AML-193 (cell line): ENCODE measurements at places on chromosomes 5 and 9.

DNA sequence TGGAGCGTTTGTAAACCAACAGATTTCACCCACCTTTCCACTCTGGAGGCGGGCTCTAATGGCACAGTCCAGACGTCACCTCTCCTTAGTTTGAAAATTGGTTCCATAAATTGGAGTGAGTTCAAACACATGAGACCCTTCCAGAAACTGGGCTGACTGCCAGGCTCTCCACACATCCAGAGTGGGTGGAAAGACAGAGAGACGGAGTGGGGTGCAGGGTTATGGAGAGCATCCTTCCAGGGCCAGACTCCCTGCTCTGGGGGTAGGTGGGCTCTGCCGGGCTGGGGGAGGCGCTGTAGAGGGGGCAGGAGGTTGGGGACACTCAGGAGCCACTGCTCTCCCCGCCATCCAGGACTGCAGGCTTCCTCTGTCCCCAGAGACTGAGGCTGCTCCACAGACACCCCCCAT, 104.7 kb upstream of the PHYKPL start:
- no peak for DNase-seq

GRCh38 chr9:94108584-94108983, 24.3 kb downstream of the PTPDC1 start:
- DNase-seq = no peak

GRCh38 chr9:15831384-15831783, 278.5 kb downstream of the CCDC171 start:
- DNase-seq = no peak

- DNase-seq = peak; percentile 70
These were observed 420 bp downstream of the BOD1 start for GRCh38 chr5:173615884-173616576.

- DNase-seq = no peak
These were observed 9.5 kb upstream of the IL3 start for GRCh38 chr5:132050661-132051552.

DNA sequence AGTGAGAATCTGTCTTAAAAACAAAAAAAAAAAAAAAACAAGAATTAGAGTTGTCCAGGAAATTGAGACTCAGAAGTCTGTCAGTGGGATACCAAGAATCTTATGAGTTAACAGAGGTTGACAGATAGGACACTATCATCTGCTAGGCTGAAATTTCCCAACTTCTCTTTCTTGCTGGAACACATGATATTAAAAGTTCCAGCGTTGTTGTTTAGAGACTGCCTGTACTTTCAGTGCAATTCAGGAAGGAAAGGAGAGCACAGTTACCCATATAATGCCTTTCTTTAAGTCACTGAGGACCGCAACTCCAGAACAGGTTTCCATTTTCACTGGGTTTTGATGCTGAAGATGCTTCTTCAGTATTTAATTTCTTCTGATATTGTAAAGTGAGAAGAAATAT, 13.5 kb downstream of the TRPM6 start:
- no peak for DNase-seq

GRCh38 chr9:15206903-15207696, 99.9 kb downstream of the TTC39B start:
- no peak for DNase-seq

GRCh38 chr9:109074236-109074889, 45.4 kb downstream of the TMEM245 start:
- DNase-seq = peak; percentile 24

GRCh38 chr5:120614531-120615180, 150.6 kb downstream of the PRR16 start:
- DNase-seq = no peak

DNA sequence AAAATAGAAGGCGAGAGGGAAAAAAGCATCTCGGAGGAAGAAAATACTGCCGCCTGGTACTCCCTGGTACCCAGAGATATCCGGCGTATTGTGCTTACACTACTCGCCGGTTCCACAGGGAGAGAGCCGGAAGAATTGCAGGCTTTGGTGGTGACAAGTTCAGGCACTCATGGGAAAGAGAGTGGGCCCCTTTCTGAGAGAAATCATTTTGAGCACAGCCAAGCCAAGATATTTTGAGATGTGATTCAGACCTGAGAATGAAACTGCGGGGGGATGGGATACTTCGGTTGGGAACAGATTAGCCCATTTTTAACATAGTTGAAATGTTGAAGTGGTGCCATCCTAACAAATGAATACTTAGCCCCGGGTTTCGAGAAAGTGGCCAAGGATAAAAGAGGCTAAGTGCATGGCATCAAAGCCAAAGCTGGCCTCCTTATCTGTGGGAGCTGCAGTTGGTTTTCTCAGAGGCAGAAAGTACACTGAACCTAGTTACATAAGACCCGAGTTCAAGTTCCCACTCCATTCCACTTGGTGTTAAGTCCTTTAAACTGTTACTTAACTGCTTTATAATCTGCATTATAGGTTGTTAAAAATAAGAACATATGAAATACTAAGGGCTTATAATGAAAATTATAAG, 62.7 kb downstream of the SLC1A3 start:
- no peak for DNase-seq

DNA sequence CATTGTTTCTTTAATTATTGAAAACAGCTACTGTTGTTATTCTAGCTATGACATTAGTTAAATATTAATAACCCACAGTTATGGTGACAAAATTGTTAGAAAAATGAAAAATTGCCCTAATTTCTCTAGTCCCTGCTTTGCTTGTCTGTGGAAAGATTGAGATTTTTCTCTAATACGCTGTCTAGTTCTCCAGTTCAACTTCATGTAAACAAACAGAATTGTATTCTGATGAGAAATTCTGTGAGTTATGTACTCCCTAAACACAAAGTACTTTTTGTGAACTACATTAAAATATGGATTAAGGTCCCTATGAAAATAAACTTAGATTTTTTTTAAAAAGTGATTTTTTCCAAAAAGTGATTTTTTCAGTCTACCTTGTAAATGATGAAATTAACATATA, 8.7 kb downstream of the SLF1 start:
- no peak for DNase-seq

DNA sequence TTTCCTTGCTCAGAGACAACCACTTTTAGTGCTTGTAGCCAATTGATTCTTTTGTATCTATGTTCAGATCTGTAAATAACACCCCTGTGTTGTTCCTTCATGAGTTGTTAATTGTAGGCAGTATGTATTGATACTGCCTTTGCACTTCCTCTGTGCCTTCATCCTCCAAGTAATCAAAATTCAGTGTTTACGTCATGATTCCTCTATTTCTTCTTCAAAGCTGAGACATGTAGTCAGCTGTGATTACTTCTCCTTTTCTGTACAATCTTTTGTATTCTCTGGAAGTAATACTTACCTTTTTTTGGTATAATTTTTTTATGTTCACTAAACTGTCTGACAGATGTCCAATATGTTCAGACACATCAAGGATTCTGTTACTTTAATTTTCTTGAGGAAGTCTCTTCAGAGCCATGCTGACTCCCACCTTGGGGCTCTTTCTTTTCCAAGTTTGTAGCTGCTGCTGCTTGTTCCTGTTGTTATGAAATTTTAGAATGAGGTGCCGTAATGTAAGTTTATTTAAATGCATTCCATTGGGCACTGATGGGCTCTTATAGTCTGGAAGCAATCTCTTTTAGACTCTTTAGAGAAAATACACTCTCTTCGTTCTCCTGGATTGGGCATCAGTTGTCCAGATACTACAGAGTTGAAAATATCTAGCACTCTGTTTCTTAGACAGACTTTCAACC, 30.5 kb upstream of the LRRC70 start:
- DNase-seq = peak; percentile 12

DNA sequence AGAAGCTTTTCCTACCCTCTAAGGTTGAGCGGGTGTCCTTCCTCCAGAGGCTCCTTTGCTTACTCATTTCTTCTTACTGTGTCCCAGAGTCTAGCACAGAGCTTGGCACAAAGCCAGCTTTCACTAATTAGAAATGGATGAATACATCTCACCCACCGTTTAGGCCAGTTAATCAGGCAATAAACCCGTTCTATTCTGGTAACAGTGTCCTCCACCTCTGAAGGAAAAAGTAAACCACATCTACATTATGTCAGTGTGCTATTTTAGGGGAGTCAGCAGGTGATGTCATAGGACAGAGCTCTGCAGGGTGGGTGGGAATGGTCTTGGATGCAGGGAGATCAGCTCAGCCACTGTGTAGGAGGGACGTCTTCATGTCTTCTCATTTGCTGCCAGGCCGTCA, 109.2 kb downstream of the OSTF1 start:
- DNase-seq = no peak

- DNase-seq = no peak
These were observed 20.9 kb upstream of the SYNPO start for GRCh38 chr5:150619359-150620230.

GRCh38 chr9:131480258-131480657, 22.5 kb upstream of the POMT1 start:
- DNase-seq = no peak

DNA sequence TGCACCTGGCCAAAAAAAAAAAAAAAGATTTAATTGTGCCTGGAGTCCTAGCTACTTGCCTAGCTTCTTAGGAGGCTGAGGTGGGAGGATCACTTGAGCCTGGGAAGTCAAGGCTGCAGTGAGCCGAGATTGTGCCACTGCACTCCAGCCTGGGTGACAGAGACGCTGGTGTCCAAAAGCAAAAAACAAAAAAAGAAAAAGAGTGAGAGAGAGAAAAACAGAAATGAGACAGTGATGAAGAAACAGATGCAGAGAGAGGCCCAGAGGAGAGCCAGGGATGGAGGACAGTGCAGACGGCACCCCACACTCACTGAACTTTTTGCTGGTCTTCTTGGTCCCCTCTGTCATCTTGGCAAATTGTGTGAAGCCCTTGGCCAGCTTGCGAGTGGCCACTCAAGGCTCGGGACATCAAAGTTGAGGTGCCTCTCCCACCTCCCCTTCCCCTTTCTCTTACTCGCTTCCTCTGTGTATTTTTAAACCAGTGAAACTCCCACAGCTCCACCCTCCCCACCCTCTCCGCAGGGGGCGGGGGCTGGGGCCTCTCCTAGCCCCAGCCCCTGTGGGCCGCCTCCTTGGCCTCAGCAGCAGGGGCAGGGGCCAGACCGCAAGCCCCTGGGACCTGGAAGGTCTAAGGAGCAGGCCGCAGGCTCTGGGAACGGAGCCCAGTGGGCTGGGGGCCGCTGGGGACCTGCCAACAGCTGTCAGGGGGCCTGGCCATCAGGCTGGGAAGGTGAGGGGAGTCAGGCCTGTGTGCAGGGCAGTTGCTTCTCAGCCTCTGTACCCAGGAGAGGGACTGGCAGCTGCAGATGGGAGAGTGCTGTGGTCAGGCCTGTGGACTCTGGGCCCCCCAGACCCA, at the start of gene SH2D3C:
TSS of gene SH2D3C (minus strand) at position 387 of the 856 bp plus-strand sequence. CDS start at position 348, 39 bp downstream.
- DNase-seq = no peak

GRCh38 chr9:89807682-89808075, 202.9 kb downstream of the GADD45G start:
- DNase-seq = no peak

DNA sequence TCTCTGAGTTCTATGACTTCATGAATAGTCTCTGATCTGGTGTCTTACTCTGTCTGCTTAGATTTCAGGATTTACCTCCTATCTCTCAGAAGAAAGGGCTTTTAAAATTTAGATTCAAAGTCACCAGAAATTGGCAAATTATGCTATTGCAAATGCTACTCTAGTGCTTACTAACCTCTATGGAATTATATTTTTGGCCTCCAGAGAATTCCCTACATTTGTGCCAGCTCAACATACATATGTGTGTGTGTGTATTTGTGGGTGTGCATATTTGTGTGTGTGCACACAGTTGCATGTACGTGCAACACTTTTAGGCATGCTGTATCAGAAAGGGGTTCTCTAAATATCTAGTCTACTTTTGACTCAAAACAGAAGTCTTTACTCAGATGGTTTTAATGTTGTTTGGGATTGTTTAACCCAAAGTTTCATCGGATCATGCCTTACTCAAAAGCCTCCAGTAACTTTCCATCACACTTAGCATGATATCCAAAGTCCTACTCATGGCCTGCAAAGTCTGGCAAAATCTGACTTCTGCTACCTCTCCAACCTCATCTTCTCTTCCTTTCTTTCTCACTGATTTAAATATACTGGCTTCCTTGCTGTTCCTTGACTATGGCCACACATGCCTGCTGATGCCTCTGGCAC, 147.6 kb upstream of the NR3C1 start:
- no peak for DNase-seq

- no peak for DNase-seq
These were observed 59.1 kb upstream of the TMC1 start for GRCh38 chr9:72462340-72462739.

GRCh38 chr5:77266291-77266690, 55.8 kb downstream of the PDE8B start:
- no peak for DNase-seq

DNA sequence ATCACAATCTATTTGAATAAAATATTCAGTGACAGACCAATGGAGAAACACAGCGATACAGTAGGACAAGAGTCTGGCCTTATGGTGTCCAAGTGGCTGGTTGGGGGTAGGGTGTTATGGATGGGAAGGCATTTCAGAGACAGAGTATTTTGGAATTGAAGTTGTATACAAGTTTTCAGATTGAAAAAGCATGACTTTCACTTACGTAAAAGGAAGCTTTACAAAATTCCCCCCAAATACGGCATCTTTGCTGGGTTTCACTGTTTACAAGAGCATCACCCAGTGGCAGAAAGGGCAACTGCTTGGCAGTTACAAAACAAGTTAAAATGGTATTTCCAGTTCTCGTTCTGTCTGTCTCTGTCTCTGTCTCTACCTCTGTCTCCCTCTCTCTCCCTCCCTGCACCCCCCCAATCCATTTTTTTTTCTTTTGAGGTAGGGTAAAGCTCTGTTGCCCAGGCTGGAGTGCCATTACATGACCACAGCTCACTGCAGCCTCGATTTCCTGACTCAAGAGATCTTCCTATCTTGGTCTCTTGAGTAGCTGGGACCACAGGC, 86.2 kb downstream of the PTPN3 start:
- peak; percentile 24 for DNase-seq

DNA sequence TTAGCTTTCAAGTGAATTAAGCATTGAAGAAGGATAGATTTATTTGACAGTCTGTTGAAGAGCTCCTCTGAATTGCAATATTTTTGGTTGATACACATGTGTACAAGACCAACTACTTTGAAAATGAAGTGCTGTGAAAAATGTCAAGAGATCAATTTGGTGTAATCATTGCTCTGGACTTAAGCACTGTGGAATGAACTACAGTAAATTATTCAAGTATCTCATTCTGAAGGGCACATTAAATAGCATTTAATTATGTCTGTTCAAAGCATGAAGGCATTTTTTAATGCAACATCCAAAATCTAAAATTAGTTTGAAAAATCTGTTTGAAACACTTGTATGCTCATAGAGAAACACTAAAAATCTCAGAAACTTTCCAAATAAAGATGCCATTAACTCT, 107.5 kb downstream of the CDH18 start:
- DNase-seq = no peak

DNA sequence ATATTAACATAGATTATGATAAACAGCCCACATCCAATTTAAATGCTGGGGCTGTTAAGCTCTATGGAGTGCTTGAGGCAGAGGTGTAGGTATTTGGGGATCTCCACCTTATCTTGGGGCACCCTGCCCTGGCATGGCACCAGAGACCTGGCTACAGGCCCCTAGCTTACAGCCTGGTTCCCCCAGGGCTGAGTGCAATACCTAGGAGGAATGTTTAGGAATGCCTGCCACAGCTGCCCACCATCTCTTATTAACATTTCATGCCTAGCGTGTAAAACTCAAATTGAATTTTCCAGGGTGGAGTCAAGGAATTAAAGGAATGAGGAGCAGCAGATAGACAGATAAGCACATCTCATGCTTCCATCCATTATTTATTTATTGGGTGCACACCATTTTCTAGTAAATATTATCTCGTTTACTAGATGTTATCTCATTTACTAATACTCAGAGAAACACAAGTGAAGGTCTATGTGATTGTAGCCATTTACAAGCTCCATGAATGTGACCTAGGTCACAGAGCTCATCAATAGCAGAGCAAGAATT, 55.6 kb upstream of the TNFSF8 start:
- no peak for DNase-seq

GRCh38 chr5:33291216-33292000, 149.4 kb upstream of the TARS1 start:
- no peak for DNase-seq
